Activated naive CD8-positive, alpha-beta T cell treated with anti-CD3 and anti-CD28 coated beads, Interleukin-2, amount 10 ng/mL, durations not matched to agents 7 days and 5 days (primary cell): ENCODE measurements at places on chromosomes 6 and 20. TPM values are rescaled to one million over a fixed set of nuclear protein-coding genes. Genes with fewer than 3 reads are reported as not detected.
A peak's percentile ranks its signal among the peaks of the same experiment; 100 is the strongest.

GRCh38 chr6:15247500-15248450 lies 1.9 kb downstream of the JARID2 start:
- DNase-seq, result peak; percentile 76

GRCh38 chr6:130962966-130963365 lies 100.1 kb downstream of the EPB41L2 start:
- no peak for DNase-seq

GRCh38 chr6:16306334-16306733 lies 67.9 kb downstream of the GMPR start:
- DNase-seq, result no peak

GRCh38 chr20:38674092-38674764 lies 50.1 kb upstream of the SLC32A1 start:
- DNase-seq, result peak; percentile 74

DNA sequence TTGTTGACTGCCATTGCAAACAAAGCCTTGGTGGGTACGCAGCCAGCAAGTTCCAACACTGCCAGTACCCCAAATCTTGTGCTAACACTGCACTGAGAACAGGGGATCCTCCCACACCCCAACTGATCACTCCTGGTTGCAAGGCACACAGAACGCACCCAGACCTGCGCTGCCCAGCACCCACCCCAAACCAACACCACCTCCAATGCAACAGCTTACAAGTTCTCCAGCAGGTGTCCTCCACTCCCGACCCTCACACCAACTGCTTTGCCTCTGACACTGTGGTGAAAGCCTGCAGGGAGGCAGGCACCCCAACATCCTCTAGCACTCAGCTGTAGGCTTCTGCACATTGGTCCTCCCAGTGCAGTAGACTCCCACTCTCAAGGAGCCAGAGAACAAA lies 39.3 kb upstream of the EYS start:
- DNase-seq, result no peak

DNA sequence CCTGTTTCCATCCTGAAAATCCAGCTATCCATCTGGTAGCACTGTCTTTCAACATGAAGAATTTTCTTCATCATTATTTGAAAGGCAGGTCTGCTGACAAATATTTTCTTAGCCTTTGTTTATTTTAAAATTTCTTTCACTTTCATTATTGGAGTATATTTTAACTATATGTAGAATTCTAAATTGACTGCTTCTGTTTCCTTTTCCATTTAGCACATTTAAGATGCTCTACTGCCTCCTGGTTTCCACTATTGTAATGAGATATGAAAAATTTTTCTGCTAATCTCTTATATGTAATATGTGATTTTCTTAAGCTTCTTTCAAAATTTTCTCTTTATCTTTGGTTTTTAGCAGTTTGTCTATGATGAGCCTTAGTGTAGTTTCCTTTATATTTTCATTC lies 97.3 kb downstream of the TBC1D32 start:
- no peak for DNase-seq

- DNase-seq, result no peak
Observed at GRCh38 chr6:170438402-170438753, 114.7 kb downstream of the PSMB1 start.

- DNase-seq, result no peak
Observed at GRCh38 chr20:47944682-47945081, 159.4 kb upstream of the SULF2 start.

- DNase-seq, result no peak
Observed at GRCh38 chr6:156046268-156046665, 590.6 kb upstream of the NOX3 start.

GRCh38 chr6:98335594-98335993 lies 498.8 kb upstream of the POU3F2 start:
- DNase-seq, result no peak

DNA sequence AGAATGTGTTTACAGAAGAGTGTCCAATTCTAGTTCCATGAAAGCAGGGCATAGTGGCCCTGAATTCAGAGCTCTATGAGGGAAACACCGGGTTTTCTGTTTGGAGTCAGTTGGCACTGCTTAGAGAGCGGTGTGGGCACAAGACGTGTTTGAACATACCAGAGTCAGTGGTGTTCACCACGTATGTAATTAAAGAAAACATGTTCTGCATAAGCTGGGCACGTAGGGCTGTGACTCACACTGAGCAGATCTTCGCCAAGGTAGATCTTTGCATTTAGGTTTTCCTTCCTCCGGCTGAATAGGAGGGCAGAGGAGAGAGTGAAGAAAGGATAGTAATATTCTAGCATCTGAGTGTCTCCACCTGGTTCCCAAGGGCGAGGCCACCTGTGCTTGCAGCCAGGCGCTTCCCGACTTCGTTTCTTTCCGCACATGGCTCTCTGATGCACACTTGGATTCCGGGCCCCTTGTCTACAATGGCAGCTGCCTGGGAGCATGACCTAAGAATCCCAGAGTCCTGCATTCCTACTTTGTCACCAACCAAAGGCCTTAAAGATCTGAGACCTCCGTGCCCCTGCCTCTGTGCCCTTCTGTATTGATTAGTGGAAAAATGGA lies 136.2 kb downstream of the ERMARD start:
- no peak for DNase-seq

- peak; percentile 43 for DNase-seq
Observed at GRCh38 chr6:37314487-37315156, 39.2 kb upstream of the RNF8 start.

GRCh38 chr6:87794922-87795885 lies 93.2 kb upstream of the AKIRIN2 start:
- no peak for DNase-seq

DNA sequence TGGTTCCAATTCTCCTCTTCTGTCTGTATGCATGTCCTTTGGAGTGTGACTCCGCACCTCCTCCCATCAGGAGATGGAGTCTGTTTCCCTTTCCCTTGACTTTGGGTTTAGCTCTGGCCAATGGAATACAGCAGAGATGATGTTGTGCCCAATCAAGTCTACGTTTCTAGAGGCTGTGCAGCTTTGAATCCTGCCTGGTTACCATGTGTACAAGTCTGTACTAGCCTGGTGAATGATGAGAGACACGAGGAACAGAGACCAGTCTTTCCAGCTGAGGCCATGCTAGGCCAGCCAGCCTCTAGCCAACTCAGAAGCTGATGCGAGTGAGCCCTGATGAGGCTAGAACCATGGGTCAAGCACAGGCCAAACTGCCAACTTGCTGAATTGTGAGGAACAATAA lies 83.2 kb downstream of the LAMP5 start:
- DNase-seq, result no peak

- no peak for DNase-seq
Observed at GRCh38 chr6:83597511-83597910, 85.2 kb downstream of the PRSS35 start.

- DNase-seq, result peak; percentile 56
Observed at GRCh38 chr20:45445805-45446562, 23.6 kb upstream of the WFDC2 start.

DNA sequence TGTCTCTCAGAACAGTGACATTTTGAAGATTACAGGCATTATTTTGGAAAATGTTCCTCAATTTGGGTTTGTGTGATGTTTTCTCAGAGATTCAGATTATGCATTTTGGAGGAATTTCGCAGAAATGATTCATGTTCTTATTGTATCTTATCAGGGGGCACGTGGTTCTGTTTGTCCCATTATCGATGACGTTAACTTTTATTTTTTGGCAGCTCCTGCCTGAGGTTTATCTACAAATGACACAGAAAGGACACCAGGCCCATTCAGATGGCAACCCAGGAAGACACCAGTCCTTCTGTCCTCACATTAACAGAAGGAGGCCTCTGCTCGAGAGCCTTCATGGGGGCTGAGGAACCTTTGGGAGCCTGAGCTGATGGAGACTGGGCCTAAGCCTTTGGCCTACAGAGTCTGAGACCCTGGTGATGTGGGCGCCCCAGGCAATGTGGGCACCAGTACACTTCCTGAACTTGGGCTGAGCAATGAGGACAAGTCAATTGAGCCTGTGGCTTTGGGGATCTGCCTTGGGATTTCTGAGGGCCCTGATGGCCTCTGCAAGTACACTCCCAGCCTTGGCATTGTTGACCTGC lies 41.2 kb upstream of the EZR start:
- no peak for DNase-seq

DNA sequence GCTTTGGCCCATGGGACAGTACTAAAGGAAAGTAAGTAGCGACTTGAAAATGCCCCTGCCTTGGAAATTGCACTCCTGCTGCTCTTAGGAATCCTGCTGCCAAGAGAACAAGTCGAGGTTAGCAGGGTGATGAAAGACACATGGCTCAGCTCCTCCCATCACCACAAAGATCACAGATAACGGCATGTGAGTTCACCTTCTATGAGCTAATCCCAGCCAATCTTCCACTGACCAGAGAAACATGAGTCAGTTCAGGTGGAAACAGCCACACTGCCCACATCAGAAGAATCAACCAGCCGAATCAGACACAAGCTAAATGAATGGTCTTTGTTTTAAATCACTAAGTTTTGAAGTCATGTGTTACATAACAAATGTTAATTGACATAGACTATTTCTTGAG lies 106.3 kb downstream of the PRKN start:
- no peak for DNase-seq

DNA sequence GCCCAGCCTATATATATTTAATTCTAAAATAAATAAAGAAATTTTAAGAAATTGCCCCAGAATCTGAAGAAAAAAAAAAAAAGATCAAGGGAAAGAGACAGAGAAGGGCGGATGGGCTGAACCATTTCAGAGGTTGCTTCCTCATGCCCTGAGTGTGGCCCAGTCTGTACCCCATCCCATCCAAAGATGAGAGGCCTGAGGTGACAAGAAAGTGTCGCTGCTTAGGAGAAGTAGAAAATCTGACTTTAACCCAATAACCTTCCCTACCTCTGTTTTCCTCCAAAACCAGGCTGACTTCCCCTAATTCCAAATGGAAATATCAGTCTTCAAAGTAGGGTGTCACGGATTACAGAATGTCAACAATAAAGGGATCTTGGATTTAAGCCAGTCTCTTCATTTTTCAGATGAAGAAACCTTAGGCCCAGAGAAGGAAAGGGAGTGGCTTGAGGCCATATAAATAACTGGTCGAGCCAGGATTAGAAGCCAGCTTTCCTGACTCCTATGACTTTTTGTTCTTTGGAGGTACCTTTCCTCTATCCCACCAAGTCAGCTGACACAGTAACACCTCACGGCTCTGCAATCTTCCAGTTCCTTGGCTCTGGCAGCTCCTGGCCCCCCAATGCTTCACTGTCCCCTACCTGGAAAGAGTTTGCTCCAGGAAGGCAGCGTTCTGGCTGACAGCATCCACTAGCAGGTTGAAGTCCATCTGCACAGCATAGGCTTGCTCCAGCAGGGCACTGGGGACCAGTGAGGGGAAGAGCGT lies 10.1 kb downstream of the GSS start:
- no peak for DNase-seq

PLN gene
- not detected for total RNA-seq

PTPRT gene
- total RNA-seq, result not detected

LRRC73 gene
- total RNA-seq, result 0.37 TPM

BFSP1 gene
- 0.36 TPM for total RNA-seq

CRIP3 gene
- total RNA-seq, result 0.62 TPM

REPS1 gene
- total RNA-seq, result 51.3 TPM

PRICKLE4 gene
- not detected for total RNA-seq
